Calu3 (cell line): ENCODE measurements at places on chromosomes 13 and 19. TPM values are rescaled to one million over a fixed set of nuclear protein-coding genes. Genes with fewer than 3 reads are reported as not detected.

Gene PRR22
- 6.3 TPM in 2 replicates for total RNA-seq

Gene CYP4F3
- 6.9 and 16.7 TPM in 2 replicates for total RNA-seq

Gene PLEKHJ1
- total RNA-seq: 38.7 and 43.5 TPM in 2 replicates

Gene FAM124A
- 0.12 and 0.39 TPM in 2 replicates for total RNA-seq

Gene FCGBP
- total RNA-seq: 3.7 and 5.3 TPM in 2 replicates

Gene OR7D2
- total RNA-seq: not detected in 2 replicates

Gene VSIG10L
- 3.0 and 3.6 TPM in 2 replicates for total RNA-seq

Gene TMEM86B
- 14.3 and 14.7 TPM in 2 replicates for total RNA-seq

Gene SERPINE3
- total RNA-seq: not detected in 2 replicates

Gene PSG7
- total RNA-seq: not detected in 2 replicates

Gene KLK4
- total RNA-seq: not detected in 2 replicates

Gene PBX4
- total RNA-seq: 5.1 and 6.0 TPM in 2 replicates

Gene ZNF584
- total RNA-seq: 21.8 and 23.4 TPM in 2 replicates

Gene TMEM38A
- 19.2 and 20.1 TPM in 2 replicates for total RNA-seq

Gene SHC2
- total RNA-seq: 8.3 and 8.4 TPM in 2 replicates

Gene RFPL4A
- total RNA-seq: not detected in 2 replicates

Gene TMPRSS9
- not detected in 2 replicates for total RNA-seq

Gene CGB2
- 0.52 TPM in 1 of 2 replicates, not detected in the other for total RNA-seq

Gene THAP8
- total RNA-seq: 3.2 and 3.3 TPM in 2 replicates

Gene RINL
- 4.1 TPM in 2 replicates for total RNA-seq

Gene FAM216B
- total RNA-seq: not detected in 2 replicates

Gene FFAR3
- not detected in 2 replicates for total RNA-seq

Gene ZIC2
- total RNA-seq: 3.5 and 3.6 TPM in 2 replicates
